ENCODE measurements at places on chromosomes 1 and 21.

GRCh38 chr1:173038875-173039554 is 11.7 kb downstream of the TNFSF18 start:
- DNase-seq, result no peak

DNA sequence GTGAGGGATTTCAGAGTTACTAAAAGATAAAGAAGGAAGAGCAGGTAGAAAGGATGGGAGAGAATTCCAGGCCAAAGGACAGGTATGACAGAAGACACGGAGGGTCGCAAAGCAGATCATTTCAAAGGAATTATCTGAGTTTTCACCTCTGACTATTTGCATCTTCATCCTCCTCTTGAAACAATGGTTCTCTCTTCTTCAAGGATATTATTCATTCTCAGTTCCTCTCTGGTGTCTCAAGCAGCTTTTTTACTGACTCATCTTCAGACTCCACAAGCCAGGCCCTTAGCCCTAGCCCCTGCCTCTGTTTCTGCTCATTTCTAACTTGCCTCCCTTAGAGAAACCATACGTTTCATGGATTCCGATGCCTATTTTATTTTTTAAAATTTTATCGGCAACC is 15.0 kb downstream of the DDX59 start:
- no peak for DNase-seq

GRCh38 chr1:244603498-244603897 is 49.4 kb upstream of the DESI2 start:
- DNase-seq, result no peak

- DNase-seq, result no peak
Measured at GRCh38 chr1:208977638-208978256, 605.8 kb upstream of the CAMK1G start.

DNA sequence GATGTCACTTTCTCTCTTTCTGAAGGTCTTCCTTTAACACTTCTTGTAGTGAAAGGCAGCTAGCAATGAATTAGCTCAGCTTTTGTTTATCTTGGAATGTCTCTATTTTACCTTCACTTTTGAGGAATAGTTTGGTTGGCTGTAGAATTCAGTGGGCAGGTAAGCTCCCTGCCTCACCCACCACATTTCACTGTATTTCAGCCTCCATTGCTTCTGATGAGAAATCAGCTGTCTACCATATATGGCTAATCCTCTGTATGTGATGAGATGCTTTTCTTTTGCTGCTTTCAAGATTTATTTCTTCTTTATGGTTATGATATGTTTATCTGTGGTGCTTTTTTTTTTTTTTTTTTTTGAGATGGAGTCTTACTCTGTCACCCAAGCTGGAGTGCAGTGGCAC is 70.1 kb downstream of the MRPL39 start:
- no peak for DNase-seq

- no peak for DNase-seq
Measured at GRCh38 chr1:63261736-63262458, 60.5 kb upstream of the FOXD3 start.

DNA sequence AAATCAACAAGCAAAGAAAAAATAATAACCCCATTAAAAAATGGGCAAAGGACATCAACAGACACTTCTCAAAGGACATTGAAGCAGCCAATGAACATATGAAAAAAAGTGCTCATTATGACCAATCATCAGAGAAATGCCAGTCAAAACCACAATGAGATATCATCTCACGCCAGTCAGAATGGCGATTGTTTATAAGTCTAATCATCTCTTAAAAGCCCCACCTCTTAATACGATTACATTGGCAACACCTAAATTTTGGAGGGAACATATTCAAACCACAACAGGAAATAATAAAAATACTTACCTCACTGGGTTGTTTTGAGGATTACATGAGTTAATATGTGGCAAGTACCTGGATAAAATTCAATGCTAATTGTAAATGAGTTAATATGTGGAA is 57.1 kb upstream of the PLPPR4 start:
- no peak for DNase-seq

- DNase-seq, result no peak
Measured at GRCh38 chr1:226215239-226215638, 8.2 kb upstream of the MIXL1 start.

- DNase-seq, result no peak
Measured at GRCh38 chr21:45129189-45129923, 55.0 kb downstream of the ADARB1 start.

DNA sequence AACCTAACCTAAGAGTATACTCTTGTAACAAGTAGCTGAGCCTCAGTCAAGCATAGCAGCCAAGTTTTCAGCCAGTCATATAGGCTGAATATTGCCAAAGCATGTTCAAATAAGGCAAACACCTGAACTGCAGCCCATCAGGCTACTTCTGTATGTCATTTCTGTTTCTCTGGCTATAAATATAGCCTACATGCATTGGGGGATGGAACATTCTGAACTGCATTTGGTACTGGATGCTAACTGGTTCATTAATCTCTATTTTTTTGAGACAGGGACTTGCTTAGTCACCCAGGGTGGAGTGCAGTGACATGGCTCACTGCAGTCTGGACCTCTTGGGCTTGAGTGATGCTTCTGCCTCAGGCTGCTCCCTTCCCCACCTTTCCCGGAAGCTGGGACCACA is 37.3 kb downstream of the MAST2 start:
- DNase-seq, result no peak

GRCh38 chr1:204894031-204894430 is 23.4 kb downstream of the NFASC start:
- no peak for DNase-seq

GRCh38 chr1:223088713-223089240 is 54.3 kb downstream of the TLR5 start:
- DNase-seq, result no peak

DNA sequence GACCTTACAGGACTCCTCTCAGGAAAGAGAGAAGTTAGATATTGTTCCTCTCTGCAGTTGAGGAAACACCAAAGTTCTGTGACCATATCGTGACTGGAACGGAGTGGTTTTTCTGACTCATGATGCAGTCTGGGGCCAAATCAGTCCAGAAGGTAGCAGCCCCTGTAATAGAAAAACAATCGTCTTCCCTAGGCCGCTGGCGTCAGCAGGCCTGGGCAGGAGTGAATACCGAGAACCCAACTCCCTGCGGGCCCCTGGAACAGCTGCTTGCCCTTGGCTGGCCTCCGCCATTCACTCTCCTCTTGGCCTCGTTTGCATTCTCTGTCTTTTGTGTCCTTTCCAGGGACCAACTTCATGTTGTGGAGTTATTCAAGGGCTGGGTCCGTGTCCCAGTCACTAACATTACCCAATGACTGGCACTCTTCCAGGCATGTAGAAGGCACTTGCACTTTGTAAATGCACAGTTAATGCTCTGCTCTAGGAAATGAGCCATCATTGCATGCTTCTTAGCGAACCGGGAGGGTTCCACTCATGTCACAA is 10.9 kb upstream of the CD101 start:
- no peak for DNase-seq

DNA sequence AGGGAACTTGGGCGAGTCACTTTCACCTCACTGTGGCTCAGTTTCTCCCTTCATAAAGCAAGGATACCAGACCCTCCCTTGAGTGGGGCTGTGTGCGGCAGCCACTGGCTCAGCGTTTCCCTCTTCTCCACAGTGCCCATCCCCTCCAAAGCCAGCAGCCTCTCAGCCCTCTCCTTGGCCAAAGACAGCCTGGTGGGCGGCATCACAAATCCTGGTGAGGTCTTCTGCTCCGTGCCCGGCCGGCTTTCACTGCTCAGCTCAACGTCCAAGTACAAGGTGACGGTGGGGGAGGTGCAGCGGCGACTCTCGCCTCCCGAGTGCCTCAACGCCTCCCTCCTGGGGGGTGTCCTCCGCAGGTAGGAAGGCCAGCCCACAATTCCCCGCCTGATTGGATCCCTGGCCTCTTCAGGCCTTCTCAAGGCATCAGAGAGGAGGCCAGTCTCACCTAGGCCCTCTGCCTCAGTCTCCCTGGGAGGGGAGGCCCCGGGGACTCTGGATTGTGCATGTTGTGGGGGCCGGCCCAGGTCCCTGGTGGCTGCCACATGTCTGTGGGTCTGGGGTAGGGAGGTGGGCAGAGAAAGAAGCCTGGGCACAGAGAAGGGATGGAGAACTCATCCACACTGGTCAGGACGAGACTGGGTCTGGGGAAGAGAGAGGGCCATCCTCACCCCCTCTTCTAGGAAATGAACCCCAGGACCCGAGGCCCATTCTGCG is 15.2 kb downstream of the TFAP2E start:
- DNase-seq, result no peak
